ENCODE measurements at places on chromosomes 7 and 10.

DNA sequence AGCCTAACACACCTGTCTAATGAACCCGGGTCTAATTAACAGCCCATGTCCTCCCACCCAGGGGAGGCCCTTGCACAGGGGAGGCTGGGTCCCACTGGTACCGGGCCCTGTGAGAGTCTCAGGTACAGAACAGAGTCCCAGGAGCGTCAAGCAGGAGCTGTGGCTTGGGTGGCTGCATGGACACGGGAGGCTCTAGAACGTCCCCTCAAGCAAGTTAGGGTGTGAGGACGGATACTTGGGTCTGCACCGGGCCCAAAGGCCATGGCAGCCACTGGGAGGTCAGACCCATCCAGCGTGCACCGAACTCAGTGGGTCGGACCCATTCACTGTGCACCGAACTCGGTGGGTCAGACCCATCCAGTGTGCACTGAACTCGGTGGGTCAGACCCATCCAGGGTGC is 309.7 kb downstream of the DNAJB6 start:
- no peak for DNase-seq

DNA sequence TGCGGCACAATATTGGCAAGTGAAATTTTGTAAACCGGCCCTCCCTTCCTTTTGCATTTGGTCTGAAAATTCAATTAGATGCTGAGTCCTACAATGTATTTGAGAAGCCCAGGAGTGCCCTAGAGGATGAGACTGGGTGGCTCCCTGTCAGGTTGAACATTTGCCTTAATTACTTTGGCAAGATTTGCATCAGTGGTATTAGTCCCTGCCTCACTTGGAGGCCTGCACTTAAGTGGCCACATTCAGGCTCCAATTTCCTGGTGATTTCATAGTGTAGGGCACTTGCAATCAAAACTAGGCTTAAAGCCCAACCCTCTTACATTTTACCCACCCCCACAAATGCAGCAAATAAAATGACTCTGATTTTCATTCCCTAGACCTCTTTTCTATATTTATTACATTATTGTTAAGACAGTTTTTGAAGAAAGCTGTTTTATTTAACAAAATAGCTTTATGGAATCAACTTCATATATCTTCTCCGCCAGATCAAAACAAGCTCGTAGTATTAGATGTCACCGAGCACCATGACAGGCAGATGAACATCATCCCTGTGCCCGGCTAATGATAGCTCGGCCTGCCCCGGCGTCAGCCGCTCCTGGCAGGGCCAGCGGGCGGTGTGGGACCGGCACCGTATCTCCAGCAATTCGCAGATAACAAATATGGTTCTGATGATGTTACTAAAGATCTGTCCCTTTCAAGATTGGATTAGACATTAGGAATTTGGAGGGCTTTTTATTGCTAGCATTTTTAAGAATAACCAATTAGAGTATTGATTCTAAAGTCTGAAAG is 73.6 kb downstream of the EGFR start:
- DNase-seq, result no peak

DNA sequence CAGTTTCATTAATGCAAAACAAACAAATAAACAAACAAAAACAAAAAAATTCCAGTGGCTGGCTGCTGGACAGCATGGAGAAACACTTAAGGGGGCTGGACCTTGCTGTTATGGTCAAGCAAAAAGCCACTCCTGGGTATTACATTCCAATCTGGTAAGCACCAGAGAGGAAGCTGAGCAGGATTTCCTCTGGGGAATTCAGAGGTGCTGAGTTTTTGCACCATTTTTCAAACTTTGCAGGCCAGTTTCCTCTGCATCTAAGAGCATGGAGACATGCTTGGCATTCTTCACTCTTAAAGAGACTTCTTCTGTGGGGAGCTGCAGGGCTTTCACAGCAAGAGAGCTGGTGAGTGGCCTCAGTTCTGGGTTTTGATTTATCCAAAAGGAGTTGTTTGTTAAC is 84.5 kb downstream of the FZD1 start:
- no peak for DNase-seq

DNA sequence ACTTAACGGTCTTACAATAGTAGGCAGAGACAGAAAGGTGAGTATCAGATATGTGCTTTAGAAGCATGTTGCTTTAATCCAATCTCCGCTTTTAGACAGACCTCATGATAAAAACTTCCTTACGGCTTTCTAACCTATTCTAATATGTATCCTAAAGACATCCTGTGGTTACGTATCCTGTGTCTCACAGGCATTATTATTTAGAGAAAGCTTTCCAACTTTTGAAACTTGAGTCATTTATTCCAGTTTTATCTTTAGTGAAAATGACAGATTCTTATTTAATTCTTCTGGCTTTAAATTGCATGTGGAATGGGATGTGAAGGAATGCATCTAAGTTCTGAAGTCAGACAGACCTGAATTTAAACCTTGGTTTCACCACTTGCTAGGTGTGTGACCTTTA is 118.9 kb downstream of the OTUD1 start:
- DNase-seq, result no peak

DNA sequence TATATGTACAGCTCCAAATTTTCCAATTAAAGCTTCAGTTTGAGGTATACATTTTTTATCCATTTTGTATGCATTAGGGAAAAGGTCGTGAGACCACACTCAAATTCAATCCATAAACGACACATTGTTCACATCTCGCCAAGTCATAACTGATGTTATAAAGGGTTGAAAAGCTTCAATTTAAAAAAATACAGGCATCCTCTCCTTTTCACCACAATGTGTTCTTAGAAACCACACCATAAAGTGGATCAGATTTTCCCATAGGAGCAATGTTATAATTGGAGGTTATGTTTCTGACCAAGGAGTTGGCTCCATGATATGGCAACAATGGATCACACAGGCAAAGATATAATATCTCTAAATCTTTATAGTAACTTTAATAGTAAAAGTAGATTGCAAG is 663.6 kb downstream of the PARD3 start:
- DNase-seq, result no peak

GRCh38 chr7:30896036-30896435 is 15.6 kb upstream of the AQP1 start:
- DNase-seq, result no peak

- DNase-seq, result no peak
These were observed 146.8 kb downstream of the CALN1 start for GRCh38 chr7:72265071-72265904.

DNA sequence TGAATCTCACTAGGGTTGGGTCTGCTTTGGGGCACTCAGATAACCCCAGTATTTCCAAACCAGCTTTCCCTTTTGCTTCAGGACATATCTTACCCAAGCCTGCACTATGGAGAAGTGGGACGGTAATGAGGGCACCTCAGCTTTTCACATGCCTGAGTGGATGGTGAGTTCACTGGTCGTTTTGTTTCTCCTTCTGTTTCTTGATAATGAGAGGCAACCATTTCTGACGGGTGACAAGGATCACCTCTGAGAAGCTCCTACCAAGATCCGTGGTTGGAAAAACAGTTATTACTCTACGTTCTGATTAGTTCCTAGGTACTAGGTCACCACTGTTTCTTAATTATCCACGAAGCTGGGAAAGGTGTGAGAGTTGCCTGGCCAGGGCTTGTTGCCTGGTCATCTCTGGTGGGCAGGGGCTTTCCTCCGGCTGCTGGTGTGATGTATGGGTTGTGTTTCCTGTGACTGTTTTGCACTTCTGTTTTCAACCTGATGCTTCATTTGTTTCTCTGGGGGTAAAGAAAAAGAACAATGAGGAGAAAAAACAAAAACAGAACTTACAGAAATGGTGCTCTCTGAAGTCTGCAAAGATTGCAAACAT is 65.7 kb upstream of the STRIP2 start:
- DNase-seq, result no peak

- no peak for DNase-seq
These were observed 54.6 kb downstream of the CSGALNACT2 start for GRCh38 chr10:43192884-43193283.

DNA sequence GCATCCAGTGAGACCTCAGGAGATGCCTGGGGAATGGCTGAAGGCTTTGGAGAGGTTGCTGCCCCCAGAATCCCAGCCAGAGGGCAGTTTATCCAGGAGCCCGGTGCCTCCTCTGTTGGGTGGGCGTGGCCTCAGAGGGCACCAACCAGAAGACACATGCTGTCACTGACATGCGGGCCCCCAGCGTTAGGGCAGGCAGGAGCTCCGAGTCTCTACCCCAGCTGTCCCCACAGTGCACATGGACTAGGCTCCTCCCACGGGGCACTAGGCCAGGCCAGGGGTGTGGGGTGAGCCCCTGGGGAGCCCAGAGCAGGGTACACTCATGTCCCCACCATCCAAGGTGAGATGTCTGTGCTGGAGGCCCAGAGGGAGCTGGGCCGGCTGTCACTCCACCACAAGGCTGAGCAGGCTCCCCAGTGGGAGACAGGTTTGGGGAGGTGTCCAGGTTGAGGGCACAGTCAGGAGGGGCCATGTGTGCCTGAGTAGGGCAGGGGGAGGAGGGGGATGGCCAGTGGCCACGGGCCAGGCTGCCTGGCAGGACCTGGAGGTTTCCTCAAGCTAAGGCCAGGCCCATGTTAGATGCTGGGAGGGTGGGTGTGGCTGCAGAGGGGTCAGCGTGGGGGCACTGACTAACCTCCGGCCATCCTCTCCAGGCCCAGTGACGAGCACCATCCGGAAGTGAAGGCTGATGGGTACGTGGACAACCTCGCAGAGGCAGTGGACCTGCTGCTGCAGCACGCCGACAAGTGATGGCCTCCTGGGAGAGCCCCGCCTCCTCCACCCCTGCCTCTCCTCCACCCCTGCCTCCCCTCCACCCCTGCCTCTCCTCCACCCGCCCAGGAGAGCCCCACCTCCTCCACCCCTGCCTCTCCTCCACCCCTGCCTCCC is 131.3 kb downstream of the FAM53B start:
- DNase-seq, result no peak

- DNase-seq, result no peak
These were observed 160.6 kb downstream of the PRKAG2 start for GRCh38 chr7:151716323-151716722.

DNA sequence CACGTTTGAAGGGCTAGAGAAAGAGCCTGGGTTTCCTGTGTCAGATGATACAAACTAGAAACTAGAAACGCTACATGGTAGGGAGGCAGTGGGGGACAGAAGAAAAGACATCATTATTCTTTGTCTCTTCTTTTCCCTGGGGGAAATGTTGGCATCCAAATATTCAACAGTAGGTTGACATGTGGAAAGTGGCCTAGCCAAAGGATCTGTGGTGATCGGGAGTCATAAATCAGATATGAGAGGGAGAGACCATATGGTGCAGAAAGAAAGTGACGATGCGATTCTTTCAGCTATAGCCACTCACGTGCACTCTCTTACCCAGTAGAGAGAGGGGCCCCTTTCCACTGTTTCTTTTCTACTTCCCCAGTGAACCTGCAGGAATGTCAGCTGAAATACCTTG is 964.7 kb downstream of the LRMDA start:
- DNase-seq, result no peak

DNA sequence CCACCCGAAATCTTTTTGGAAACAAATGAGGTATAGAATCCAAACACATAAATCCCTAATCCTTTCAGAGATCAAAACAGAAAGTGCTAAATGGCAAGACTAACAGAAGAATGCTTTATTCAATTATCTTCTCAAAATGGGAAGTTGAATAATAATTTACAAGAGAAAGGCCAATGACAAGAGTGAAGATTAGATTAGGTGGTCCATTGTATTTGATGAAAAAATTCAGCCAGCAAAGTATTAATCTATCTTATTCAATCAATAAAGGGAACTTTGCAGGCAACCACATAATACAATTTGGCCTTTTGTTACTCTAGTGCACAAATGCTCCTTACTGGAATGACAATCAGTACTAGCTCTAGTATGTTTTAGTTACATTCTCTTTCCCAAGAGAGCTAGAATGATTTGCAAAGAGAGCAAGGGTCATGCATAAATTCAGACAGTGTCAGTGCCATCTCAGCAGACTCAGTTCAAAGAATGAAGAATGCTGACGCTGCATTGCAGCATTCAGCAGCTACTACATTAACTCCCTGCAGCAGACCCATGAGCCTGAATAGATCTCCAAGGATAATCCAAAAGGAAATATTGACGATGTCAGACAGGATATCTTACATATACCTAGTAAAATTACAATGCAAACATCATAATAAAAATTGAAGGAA is 131.8 kb downstream of the ANK3 start:
- DNase-seq, result no peak

DNA sequence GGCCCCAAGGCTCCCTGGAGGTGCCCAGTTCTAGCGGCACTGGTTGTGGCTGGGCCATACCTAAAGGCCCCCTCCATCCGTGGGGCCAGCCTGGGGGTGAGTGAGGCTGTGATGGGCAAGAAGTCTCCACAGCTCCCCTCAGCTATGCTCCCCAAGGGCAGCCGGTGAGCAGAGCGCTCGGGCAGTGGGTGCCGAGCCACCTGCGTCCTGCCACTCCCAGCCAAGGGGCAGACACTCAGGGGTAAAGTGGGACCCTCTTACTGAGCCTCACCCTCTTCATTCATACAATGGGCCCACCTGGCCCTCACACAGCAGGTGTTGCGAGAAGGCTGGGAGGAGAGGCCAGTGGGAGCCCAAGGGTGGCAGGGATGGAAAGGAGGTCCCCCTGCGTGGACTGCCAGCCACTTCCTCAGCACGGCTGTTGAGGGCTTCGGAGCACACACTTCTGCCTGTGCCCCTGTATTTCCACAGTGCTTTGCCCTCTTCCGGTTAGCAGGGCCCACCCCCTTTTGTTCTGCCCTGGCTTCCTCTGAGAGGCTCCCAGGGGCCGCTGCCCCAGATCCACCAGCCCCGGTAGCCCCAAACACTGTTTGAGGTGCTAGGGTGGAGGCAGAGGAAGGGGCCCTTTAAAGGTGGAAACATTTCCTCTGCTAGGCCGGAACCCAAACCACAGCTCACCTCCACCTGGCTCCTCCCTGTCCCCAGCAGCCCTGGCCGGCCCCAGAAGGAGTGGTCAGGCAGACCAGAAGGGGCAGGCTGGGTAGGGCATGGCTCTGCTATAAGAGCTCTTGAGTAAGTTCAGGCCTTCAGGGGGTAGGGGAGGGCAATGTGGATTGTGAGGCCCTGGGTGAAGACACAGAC is 16.4 kb upstream of the C10orf105 start:
- no peak for DNase-seq

GRCh38 chr7:155291045-155291530 is 6.6 kb upstream of the INSIG1 start:
- DNase-seq, result no peak

- DNase-seq, result no peak
These were observed 162.2 kb upstream of the BMPER start for GRCh38 chr7:33742999-33743587.

DNA sequence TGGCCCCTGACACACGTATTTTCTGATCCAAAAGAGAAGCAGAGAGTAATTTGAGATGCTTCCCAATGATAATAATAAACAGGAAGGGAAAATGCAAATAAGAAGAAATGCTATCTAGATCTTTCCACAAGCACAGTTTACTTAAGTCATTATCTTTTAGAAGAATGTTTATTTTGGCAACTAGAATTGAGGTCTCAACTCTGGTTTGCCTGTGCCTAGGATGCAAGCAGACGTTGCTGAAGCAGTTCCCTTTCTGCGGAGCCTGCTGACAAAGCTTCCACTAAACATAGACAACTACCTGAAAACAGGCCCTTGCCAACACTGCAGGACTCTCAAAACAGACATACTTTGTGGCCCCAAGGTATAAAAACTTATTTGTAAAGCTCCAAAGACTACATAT is 315.8 kb upstream of the POM121L12 start:
- no peak for DNase-seq

- DNase-seq, result no peak
These were observed 195.6 kb upstream of the AUTS2 start for GRCh38 chr7:69402696-69403095.

- no peak for DNase-seq
These were observed 116.0 kb downstream of the EGFR start for GRCh38 chr7:55134786-55135185.

Data from cortex of kidney (tissue), 1 donor.